ENCODE measurements at places on chromosomes 5 and 9.

- no peak for DNase-seq
Observed at GRCh38 chr5:177473443-177474001, at the start of gene DBN1. Gene DBN1 (minus strand): TSS chr5:177473634. CDS start chr5:177473521, 113 bp downstream.

GRCh38 chr5:35557199-35557598 is 60.5 kb upstream of the SPEF2 start:
- no peak for DNase-seq

GRCh38 chr5:73587923-73588322 is 22.4 kb downstream of the UTP15 start:
- DNase-seq: no peak

- no peak for DNase-seq
Observed at GRCh38 chr9:72041369-72041768, 19.0 kb downstream of the C9orf57 start.

Measured in GM12864 (cell line).